ENCODE measurements at places on chromosomes 11 and 22.

GRCh38 chr22:20644071-20644642 is 129.8 kb upstream of the SERPIND1 start:
- no peak for DNase-seq

DNA sequence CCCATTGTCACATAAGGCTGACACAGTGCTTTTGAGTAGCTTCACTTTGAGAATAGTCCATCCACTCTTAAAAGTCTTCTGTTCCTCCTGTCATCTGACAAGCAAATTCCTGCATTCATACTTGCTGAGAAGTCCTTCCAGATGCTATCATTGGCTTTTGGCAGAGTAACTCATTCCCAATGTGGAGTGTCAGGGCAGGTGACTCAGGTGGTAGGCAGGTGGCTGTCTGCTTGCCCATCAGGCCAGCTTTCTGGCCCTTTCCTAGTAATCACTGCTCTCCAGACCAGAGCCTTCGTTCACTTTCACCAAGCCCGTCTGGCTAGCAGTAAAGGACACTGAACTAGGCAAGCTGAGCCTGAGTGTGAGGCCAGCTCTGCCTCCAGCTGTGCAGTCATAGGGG is 162.5 kb upstream of the CCDC90B start:
- DNase-seq, result no peak

GRCh38 chr11:6498121-6498520 is 1.0 kb downstream of the DNHD1 start:
- no peak for DNase-seq

DNA sequence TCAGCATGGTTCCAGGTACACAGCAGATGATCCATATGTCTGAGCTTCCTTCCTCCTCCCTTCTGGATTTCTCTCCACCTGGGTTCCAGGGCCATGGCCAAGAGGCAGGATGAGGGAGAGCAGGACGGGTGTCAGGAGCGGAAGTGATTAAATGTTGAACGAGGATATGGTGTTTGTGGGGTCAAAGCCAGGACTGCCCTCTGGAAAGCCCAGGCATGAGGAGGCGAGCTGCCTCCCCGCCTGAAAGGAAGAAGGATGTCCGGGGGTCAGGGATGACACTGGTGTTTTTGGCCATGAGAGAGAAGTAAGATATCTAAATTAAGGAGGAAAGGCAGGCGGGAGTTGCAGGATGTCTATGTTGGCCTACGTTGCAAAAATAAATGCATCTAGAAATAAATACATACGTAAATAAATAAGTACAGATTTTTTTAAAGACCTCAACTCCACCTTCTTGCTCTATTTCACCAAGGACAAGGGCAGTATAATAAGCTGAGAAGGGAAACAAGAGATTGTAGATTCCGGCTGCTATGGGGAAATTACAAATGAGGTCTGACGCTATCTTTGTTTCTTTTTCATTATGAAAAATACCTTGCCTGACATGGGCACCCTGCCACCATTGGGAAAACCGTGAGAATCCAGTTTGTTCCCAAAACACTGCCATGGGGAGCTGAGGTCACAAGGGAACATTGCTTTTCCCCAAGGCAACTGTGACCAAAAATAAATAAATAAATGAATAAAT is 27.6 kb upstream of the LIPT2 start:
- DNase-seq, result no peak

Measured in DMS 273 treated with DMSO at 0.1 percent for 48 hours (cell line).